Activated T-cell treated with anti-CD3 and anti-CD28 coated beads, Interleukin-2, amount 50 U/mL, for 72 hours (primary cell): ENCODE measurements at places on chromosomes 5 and 9.

GRCh38 chr5:119220576-119221197 lies 135.1 kb upstream of the TNFAIP8 start:
- DNase-seq: no peak

DNA sequence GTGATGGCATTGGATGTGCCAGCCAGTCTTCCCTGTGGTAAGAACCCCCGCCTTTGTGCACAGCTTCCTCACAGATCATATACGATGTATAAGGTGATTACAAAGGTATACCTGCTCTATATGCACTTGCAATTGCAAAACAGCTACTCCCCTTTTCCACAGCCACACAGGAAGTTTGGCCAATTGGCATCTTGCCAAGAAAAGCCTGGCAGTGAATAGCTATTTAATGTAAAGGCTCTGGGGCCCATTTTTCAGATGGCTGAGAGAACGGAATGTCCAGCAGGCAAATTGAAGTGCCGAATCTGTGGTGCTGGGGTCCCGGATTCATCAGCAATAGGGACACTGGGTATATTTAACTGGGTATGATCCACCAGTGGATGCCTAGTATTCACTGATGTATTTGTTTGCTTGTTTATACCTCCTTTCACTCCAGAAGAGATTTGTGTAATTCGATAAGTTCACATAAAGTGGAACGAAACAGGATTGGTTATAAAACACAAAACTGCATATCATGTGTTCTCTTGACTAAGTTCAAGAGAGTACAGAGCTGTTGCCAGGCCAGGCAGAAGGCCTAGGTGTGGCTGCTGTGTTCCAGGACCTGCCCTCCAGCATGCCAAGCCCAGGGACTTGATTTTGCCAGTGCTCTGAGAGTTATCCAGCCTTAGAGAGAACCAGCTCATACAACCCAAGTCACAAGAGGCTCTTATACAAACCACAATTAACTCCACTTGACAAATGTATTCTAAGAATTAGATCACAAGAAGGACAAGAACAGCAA lies 27.7 kb upstream of the GABRP start:
- no peak for DNase-seq

DNA sequence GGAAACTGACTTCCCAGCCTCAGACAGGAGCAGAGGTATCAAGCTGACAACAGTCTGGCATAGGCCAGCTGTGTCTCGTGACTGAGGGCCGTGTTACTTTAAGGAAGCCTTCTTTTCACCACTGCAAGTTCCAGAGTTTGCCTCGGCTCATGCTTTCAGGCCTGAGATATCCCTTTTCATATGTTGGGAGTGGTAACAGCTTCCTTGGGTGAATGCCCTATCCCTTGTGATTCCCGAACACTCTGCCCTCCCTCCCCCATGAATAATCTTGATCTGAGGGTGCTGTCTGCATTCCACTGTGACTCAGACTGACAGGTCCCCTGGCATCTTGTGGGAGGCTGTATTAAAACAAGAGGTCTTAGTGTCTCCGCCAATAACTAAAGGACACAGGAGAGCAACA lies 49.7 kb upstream of the ARL15 start:
- no peak for DNase-seq

DNA sequence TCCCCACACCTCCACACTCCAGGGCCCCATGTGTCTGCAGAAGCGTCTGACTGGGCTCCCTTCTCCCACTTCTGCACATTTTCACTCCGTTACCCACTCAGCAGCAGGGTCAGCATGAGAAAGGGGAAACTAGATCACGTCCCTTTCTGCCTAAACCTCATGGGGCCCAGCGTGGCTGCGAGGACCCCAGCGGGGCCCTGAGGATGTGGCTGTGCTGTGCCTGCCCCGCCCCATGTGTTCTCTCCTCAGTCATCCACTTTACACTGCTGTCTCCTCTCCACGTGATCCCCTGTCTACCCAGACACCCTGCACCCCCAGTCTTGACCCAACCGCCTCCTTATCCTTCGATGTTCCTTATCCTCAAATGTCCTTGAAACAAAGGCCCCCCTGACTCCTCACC lies 59.8 kb upstream of the OTULINL start:
- no peak for DNase-seq

GRCh38 chr5:15983392-15983791 lies 196.2 kb downstream of the MARCHF11 start:
- no peak for DNase-seq
